Thyroid gland (tissue), 4 donors: ENCODE measurements at places on chromosomes 1 and 21. TPM values are rescaled to one million over a fixed set of nuclear protein-coding genes. Genes with fewer than 3 reads are reported as not detected.

Gene LHX4
- total RNA-seq: not detected

Gene MANEAL
- 3.0 TPM for total RNA-seq

Gene TTC24
- not detected for total RNA-seq

Gene COL16A1
- total RNA-seq: 121 TPM

Gene DLGAP3
- total RNA-seq: 0.22 TPM

Gene GJA8
- not detected for total RNA-seq

Gene GBP1
- 20.6 TPM for total RNA-seq

Gene TRPM2
- 0.78 TPM for total RNA-seq

Gene RAP1GAP
- total RNA-seq: 588 TPM

Gene FNDC10
- 3.6 TPM for total RNA-seq

Gene PRR9
- not detected for total RNA-seq

Gene MX2
- total RNA-seq: 6.6 TPM

Gene RBBP5
- 86.5 TPM for total RNA-seq

Gene ZNF683
- total RNA-seq: not detected

Gene BCAN
- total RNA-seq: not detected

Gene TMEM125
- 127 TPM for total RNA-seq

Gene PAQR6
- 1.7 TPM for total RNA-seq

Gene RAVER2
- 13.6 TPM for total RNA-seq

Gene USH2A
- total RNA-seq: not detected

Gene TCHHL1
- not detected for total RNA-seq

Gene COL18A1
- 216 TPM for total RNA-seq

Gene CZIB
- total RNA-seq: 48.8 TPM

Gene MAP1LC3C
- total RNA-seq: 14.7 TPM

Gene TMEM269
- 2.6 TPM for total RNA-seq

Gene AMY1B
- total RNA-seq: 3.5 TPM

Gene MAP3K21
- total RNA-seq: 12.4 TPM

Gene SEMA4A
- total RNA-seq: 37.1 TPM

Gene ITLN2
- not detected for total RNA-seq

Gene NBPF4
- not detected for total RNA-seq

Gene VASH2
- 1.4 TPM for total RNA-seq

Gene PDC
- not detected for total RNA-seq

Gene DENND1B
- 30.6 TPM for total RNA-seq

Gene EDN2
- not detected for total RNA-seq

Gene DDR2
- total RNA-seq: 40.9 TPM

Gene TMPRSS2
- 14.2 TPM for total RNA-seq

Gene ADGRL4
- 26.5 TPM for total RNA-seq

Gene GPR89A
- total RNA-seq: 41.8 TPM

Gene FAM151A
- not detected for total RNA-seq

Gene ANXA9
- 9.6 TPM for total RNA-seq

Gene ADIPOR1
- 83.2 TPM for total RNA-seq

Gene NUAK2
- total RNA-seq: 41.0 TPM

Gene CLCA1
- total RNA-seq: not detected

Gene NUP210L
- total RNA-seq: not detected

Gene KIF17
- 11.5 TPM for total RNA-seq
